CD4-positive, alpha-beta memory T cell (primary cell): ENCODE measurements at places on chromosomes 1 and 21.

DNA sequence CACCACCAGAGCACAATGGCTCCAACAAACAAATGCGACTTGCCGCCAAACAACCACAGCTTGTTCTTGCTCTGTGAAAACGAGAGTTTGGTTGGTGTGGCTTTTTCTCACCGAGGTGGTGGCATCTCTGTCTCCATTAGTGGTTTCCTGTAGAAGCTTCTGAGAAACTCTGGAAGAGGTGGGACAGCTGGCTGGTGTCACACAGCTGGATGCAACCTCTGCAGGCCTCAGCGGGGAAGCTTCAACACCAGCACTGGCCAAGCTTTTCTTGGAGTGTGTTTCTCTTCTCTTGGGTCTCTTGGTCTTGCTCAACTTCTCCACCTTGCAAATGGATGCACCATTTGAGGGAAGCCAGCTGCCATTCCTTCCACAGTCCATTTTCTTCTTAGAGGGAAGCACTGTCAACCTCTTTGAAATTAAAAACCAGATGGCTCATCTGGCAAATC, 124.8 kb downstream of the KCNN3 start:
- no peak for DNase-seq

- DNase-seq: no peak
Measured at GRCh38 chr1:175887521-175887920, 144.1 kb upstream of the TNR start.

DNA sequence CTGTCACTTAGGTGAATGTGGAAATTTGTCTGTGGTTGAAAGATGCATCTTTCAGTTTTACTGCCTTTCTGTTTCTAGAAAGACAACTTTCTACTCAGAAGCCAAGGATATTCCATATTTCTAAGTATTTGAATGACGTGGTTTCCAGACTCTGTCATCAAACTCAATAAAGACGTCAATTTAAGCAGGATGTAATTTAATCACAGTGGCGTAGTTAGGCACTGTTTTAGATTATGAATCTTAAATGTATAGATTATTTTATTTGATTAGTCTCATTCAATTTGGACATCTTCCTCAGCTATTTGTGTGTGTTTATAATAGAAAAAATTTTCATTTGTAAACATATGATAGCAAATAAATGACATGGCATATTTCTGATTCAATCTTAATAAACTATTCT, 298.9 kb downstream of the RYR2 start:
- DNase-seq: no peak

GRCh38 chr1:18486195-18486594, 5.5 kb downstream of the KLHDC7A start:
- no peak for DNase-seq

DNA sequence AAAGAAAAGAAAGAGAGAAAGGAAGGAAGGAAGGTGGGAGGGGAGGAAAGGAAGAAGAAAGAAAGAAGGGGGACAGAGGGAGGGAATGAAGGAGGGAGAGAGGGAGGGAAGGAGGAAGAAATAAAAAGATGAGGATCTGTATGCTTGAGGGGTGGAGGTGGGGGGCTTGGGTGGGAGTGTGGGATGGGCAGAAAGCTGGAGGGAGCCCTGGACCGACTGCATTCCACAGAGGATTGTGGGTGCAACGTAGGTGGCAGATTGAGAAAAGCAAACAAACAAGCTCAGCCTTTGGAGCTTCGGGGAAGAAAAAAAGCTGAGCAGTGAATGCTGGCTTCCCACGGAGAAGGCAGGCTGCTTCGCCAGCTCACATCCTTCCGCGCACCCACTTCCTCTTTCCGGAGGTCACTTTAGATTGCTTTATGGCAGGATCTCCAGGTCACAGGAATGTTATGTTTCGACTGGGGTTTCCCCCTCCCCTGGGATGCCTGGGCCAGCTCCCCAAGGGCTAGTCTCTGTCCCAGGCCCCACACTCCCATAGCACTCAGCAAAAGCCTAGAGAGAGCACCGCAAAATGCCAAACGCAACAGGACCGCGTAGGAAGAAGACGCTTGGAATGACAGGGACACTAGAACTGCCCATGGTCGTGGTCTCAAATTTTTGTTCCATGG, 20.7 kb upstream of the LGALS8 start:
- DNase-seq: no peak

DNA sequence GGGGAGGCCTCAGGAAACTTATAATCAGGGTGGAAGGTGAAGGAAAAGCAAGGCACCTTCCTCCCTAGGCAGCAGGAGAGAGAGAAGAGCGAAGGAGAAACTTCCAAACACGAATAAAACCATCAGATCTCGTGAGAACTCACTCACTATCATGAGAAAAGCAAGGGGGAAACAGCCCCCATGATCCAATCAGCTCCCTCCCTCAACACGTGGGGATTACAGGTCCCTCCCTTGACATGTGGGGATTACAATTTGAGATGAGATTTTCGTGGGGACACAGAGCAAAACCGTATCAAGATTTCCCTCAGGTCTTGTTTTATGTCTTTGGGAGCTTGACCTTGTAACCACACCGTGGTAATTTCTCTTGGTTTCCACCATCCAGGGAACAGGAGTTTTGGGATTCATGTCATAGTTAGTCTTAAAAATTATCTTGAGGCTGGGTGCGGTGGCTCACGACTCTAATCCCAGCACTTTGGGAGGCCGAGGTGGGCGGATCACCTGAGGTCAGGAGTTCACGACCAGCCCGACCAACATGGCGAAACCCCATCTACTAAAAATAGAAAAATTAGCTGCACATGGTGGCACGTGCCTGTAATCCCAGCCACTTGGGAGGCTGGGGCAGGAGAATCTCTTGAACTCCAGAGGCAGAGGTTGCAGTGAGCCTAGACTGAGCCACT, 47.2 kb upstream of the NBPF3 start:
- DNase-seq: no peak

DNA sequence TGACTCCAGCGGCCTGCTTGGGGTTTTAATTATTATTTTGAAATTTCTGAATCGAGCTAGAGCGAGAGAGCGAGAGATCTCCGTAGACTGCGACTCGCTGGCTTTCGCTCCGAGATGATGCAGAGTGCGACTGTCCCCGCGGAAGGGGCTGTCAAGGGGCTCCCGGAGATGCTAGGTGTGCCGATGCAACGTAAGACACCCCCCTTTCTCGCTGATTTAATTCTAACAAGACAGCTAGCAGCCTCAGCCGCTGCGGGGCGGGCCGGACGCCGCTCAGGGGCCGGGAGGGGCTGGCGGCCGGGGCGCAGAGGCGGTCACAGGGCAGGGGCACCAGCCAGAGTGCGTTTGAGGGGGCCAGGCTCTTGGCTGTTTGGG, 339 bp downstream of the LHX4 start:
- no peak for DNase-seq

DNA sequence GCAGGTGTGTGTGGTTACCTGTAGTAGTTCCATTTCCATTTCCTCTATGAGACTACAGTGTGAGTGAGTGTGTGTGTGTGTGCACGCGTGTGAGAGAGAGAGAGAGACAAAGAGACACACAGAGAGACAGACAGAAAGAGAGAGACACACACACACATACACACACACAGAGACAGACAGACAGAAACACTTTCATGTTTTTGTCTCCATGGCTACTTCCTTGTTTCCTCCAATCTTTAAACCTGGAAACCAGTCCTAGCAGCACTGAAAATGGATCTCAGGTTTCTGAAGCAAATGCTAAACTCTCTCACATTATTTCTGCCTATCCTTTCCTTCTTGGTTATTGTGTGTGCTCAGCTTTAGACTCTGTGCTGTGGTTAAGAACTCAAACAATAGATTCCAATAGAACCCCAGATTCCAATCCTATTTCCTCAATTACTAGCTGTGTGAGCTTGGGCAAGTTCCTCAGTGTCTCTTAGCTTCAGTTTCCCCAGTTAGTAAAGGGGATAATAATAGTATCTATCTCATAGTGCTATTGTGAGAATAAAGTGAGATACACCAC, 22.4 kb upstream of the ABCD3 start:
- no peak for DNase-seq

GRCh38 chr1:238653693-238654321, 732.6 kb upstream of the CHRM3 start:
- no peak for DNase-seq

- DNase-seq: no peak
Measured at GRCh38 chr21:42367367-42368165, 1.2 kb upstream of the TFF1 start.

- DNase-seq: no peak
Measured at GRCh38 chr1:176897350-176898236, 266.9 kb downstream of the ASTN1 start.

DNA sequence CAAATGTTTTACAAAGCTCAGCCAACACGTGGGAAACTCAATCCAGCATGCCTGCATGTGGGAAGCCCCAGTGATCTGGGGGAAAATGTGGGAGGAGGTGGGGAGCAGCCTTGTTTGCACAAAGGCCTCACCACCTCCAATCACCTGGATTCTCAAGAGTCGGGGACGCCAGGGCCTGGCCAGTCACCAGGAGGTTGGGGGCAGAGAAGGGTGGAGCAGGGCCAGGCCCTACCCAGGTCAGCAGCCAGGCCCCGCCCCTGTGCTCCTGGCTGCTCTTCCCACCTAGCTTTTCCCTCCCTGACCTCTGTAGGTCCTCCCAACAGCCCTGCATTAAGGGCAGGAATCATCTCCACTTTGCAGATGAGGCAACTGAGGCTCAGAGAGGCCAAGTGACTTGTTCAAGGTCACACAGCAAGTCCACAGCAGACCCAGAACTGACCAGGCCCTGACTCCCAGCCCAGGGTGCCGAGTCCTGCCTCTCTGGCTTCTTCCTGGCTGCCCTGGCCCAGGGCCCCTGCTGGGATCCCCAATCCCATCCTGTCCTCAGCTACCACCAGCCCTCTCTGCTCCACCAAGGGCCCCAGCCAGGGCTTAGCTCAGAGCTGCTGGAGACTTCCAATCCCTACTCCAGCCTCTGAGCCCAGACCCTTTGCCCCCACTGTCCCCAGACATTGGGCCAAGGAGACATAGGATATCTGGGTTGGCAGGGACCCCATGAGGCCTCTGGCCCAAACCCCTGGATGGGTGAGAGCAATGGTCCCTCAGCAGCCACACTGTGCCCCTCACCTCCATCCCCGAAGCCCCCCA, 508.6 kb downstream of the PTPRU start:
- no peak for DNase-seq

GRCh38 chr1:88784551-88784950, 100.5 kb downstream of the PKN2 start:
- no peak for DNase-seq

- DNase-seq: no peak
Measured at GRCh38 chr1:165080253-165080896, 276.1 kb downstream of the LMX1A start.

- DNase-seq: no peak
Measured at GRCh38 chr1:15985611-15986297, 9.9 kb upstream of the ZBTB17 start.

- no peak for DNase-seq
Measured at GRCh38 chr1:76870037-76870436, 2.8 kb downstream of the ST6GALNAC5 start.

- DNase-seq: no peak
Measured at GRCh38 chr1:96715482-96715881, 6.1 kb upstream of the PTBP2 start.

GRCh38 chr1:39690794-39691382, 345 bp downstream of the HPCAL4 start:
- no peak for DNase-seq

DNA sequence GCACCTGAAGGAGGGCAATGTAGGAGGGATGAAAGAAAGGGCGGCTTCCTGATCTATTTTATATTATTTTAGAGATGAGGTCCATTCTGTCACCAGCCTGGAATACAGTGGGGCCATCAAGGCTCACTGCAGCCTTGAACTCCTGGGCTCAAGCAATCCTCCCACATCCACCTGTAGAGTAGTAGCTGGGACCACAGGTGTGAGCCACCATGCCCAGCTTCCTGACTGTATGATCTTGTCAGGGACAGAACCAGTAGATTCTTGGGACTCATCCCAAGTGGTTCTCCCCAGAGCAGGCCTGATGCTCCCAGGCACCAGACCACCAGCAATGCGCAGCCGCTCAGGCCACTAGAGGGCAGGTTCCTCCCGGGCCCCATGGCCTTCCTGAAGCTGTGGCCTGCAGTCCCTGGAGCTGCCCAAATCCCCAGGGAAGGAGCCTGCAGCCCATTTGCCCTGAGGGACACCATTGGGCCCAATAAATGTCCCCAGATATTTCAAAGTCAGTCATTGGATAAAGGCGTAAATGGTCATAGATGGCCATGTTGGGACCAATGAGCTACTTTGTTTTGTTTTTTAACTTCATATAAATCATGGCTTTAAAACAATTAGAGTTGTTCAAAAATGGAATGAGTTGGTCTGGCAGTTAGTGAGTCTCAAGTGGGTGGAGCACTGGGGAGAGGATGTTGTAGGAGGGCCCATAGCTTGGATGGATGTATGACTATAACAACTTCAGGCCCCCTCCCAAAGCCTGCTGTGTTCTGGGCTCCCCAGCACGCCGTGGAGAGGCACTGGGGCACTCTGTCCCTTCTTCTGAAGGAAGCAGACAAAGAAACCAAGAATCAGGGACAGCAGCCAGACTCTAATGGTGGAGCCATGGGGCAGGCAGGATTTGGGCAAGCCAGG, 44.7 kb upstream of the GOLT1A start:
- DNase-seq: no peak

DNA sequence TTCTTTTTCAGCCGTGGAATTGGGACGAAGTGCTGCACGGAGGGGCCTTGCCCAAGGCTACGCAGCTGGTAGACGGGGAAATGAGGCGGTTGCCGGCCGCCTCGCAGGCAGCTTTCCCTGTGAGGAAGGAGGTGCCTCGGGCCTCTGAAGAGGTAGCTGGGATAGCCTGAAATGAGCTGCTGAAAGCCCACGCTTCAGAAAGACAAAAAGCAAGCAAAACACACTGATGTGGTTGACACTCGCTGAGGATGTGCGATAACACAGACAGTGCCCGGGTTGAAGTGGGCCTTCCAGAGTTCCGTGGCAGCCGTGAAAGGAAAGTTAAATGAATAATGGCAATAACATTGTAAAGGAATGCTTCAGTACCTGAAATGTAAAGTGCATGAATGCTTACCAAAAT, 47.2 kb downstream of the S1PR1 start:
- DNase-seq: peak; percentile 60

DNA sequence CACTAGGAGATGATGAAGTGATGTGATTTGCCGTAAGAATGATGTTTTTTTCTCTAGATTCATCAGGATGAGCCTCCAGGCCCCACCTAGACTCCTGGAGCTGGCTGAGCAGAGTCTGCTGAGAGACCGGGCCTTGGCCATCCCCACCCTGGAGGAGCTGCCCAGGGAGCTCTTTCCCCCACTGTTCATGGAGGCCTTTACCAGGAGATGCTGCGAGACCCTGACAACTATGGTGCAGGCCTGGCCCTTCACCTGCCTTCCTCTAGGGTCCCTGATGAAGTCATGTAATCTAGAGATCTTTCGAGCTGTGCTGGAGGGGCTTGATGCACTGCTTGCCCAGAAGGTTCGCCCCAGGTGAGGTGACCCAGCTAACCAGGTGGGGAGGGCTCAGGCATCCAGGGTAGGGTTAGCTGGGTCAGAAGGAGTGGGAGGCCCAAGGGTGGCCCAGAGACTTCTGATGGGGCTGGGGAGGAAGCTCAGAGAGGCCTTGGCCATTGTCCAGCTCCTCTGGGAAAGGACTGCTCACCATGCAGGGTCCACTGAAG, 1.3 kb downstream of the PRAMEF12 start:
- no peak for DNase-seq
